Fibroblast of gingiva (primary cell): ENCODE measurements at places on chromosomes 3 and 15.

GRCh38 chr3:155101398-155101797 lies 21.3 kb downstream of the MME start:
- peak; percentile 92 for DNase-seq

GRCh38 chr3:120198305-120198878 lies 86.6 kb downstream of the GPR156 start:
- peak; percentile 16 for DNase-seq

- DNase-seq = peak; percentile 62
Observed at GRCh38 chr3:179196098-179196497, 47.9 kb downstream of the PIK3CA start.

DNA sequence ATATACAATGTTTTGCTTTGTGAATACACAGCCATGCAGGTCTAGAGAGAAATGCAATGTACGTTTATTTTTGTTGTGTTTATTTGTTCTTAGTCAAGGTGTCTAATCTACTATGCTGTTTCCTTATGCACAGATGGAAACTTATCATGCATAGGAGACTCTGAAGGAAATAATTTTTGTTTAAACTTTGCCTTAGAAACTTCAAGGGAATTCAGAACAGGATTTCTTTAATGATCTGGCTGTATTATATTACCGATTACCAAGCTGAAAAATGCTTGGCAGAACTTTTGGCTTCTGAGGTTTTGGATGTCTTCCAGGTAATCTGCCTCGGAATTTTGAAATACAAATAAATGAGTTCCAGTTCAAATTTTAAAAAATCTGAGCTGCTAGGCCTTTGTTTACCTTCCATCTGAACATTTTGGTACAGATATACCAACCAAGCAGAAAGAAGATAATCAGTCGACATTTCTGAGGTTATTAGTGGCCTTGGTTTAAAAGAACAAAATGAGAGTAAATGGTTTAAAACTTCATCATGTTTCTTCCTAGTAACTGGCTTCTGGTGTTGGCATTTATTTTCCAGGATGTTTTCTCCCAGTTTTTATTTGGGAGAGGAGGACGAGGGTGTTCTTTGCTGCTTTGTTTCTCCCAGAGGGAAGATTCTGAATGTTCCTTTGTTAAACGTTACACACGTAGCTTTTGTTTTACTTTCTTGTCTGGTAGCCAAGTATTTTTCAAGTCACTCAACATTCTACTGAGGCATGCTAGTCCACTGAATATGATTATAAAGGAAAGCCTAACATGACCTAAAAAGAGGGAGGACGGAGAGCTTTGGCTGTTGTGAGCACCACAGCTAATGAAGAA lies 421.8 kb upstream of the TBL1XR1 start:
- peak; percentile 94 for DNase-seq

- no peak for DNase-seq
Observed at GRCh38 chr3:177286034-177286433, 88.8 kb upstream of the TBL1XR1 start.

DNA sequence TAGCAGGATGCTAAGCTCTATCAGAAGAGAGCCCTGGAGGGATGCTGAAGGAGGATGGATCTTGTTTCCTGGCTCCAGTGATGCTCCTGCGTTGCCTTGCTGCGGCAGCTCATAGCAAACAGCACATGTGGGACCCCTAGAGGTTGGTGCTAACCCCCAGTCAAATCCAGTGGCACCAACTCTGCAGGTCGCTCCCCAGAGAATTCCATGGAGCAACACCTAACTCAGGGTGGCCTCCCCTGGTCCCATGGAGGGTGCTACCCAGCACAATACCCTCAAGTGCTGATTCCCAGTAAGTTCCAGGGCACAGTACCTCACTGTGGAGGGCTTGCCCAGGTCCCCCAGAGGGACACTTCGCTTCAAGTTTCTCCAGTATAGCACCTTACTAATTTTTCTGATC lies 231.2 kb downstream of the NEK10 start:
- DNase-seq = no peak

GRCh38 chr15:77160562-77161478 lies 89.9 kb upstream of the TSPAN3 start:
- DNase-seq = no peak

DNA sequence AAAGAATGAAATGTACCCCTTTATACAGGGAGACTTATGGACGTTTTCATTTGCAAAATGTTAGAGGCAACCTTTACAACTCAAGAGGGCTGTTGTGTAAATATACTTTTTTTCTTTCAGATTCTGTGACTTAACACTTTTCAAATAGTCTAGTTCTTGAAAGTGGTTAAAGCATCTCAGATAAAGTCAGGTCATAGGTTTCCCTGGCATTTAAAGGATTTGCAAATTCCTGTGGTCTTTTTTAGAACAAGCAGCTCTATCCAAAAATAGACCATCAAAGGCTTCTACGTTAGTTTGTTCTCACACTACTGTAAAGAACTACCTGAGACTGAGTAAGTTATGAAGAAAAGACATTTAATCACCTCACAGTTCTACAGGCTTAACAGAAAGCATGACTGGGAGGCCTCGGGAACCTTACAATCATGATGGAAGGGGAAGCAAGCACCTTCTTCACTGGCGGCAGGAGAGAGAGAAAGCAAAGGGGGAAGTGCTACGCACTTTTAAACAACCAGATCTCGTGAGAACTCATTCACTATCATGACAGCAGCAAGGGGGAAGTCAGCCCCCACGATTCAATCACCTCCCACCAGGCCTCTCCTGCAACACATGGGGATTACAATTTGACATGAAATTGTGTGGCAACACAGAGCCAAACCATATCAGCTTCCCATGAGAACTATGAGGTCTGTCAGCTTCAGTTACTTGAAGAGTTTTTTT lies 23.3 kb upstream of the GABRR3 start:
- DNase-seq = no peak

DNA sequence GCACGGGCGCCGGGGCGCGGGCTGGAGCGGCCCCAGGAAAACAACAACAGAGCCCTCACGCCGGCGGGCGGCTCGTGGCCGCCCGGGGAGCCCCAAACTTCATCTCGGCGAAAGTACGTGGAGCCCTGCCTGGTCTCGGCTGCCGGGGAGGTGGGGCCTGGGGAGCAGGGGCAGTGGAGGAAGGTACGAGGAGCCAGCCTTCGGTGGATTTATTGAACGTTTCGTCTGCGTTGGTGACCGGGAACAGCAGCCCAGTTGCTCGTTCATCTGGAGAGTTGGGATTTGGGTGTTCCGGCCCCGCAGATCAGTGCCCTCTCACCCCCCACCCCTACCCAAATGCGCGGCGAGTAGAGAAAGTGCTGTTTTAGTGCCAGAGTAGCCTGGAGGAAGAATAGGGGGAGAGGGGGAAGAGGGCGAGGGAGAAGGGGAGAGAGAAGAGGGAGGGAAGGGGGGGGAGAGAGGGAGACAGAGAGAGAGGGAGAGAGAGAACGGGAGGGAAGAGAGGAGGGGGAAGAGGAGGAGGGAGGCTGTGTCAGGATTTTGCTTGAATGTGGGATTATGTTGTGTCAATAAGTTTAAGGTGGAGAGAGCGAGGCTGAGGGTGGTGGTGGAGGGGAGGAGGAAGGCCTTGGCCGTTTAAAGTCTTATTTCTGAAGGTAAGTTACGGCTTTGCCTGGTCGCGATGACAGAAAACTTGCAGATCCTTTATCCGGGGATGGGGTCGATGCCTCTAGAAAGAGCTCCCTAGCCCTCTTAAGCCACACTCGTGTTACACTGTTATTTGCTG lies 970 bp downstream of the BBX start:
- DNase-seq = peak; percentile 75

DNA sequence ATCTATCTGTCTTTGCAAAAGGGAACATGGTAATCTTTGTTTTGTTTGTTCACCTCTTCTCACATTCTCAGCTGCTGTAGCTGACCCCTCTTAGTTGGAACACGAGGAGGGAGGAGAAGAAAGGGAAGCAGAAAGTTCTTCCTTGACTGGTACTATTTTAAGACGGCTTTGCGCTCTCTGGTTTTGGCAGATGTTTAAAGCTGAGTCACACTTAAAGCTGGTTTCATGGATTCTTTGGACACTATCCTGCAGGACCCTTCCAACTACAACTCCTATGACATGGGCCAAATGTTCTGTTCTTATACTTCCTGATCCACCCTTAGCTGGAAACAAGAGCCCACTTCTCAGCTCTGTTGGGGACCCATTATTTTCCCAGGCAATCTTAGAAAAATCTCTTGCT lies 40.6 kb upstream of the FXR1 start:
- peak; percentile 39 for DNase-seq

- no peak for DNase-seq
Observed at GRCh38 chr3:9553948-9554513, 409 bp upstream of the LHFPL4 start.

DNA sequence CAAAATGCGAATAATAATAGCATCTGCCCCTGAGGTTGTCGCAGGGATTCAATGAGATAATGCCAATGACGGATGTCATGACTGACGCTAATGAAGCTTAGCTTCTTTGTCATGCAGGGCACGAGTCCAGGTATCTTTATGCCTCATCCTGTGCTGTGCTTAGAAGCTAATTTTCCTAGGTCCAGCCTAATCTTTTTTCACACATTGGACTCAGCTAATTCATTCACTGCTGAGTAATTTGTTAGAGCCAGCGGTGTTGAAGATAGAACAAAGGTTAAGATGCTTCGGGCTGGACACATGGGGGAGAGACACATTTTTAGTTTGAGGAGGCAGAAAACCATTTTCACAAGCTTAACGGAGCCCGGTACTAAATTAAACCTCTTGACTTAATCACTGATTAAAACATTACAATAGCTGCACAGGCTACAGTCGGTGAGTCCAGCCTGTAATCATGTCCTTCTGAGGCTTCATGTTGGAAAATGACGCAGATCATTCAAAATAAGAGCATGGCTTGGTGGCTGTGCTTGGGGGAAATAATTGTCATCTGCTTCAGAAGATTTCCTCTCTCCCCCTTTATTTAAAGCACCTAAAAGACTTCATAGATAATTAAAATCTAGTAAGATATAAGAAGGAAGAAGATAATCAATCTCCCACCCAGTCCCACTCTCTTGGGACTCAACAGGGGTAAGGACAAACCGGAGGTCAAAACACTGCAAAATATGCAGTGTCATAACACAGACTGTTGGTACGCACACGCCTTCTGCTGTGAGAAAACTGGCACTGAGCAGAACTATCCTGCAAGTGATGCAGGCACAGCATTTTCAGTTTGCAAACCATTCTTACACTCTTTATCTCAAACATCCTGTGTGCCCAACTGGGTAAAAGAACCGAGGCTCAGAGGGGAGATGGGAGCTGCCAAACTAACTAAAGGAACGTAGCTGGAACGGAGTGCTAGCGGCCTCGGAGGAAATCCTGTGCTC lies 3.3 kb upstream of the CCDC174 start:
- no peak for DNase-seq

GRCh38 chr3:31439890-31440750 lies 92.6 kb upstream of the STT3B start:
- no peak for DNase-seq

GRCh38 chr3:64109438-64109837 lies 86.1 kb upstream of the PSMD6 start:
- no peak for DNase-seq

DNA sequence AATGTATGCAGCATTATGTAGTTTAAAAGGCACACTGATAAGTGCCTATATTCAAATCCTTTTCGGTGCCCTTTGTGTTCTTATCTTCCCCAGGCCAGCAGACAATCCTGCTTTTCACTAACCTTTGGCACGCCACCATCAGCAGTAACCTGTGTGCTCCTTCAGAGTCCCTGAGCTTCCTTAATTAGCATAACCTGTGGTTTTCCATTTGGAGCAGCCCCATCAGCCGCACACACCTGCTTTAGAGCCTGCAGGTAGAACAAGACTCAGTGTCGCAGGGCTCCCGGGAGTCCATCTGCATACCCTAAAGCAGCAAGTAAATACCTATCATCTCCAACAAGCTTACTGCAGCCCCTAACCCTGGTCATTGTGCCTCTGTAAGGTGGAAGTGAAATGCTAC lies 755.1 kb downstream of the ROBO2 start:
- no peak for DNase-seq

- peak; percentile 65 for DNase-seq
Observed at GRCh38 chr15:75675579-75676404, 28.1 kb downstream of the SNX33 start.

DNA sequence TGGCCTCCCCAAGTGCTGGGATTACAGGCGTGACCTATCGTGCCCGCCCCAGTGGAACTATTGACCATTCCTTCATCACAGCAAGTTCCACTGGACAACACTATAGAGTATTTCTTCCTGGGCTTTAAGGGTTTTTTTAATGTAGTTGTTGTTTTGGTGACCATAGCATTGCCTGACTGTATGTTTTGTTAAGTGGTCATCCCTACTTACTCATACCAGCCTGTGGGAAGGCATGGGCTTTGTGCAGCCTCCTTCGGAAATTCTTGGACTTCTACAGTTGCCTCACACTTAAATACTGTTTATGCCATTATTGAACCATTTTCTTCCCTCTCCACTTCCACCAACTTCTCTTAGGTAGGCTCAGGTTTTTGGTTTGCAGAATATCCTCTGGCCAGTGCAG lies 19.9 kb upstream of the ALPK3 start:
- peak; percentile 45 for DNase-seq

DNA sequence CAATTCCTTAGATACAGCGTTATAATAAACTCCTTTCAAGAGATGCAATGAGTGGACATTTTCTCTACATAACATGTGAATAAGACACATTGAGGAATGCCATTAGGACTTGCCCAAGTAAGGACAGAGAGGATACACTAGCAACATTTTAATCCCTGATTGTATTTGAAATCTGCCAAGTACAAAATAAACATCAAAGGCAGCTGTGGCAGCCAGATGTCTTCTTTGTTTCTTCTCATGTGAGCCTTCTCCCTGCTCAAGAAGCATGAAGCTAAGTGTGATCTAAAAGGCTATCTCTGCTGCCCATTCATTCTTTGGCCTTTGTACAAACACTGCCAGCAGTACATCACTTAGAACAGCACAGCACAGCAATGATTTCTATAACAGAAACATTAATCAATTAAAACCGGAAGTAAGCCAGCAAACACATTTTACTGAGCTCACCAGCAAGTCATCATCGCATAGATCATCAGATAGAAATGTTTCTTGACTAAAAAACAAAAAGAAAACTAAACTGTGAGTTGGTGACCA lies 364.0 kb downstream of the CNTN6 start:
- no peak for DNase-seq

GRCh38 chr3:99568663-99569335 lies 69.6 kb upstream of the COL8A1 start:
- DNase-seq = no peak

DNA sequence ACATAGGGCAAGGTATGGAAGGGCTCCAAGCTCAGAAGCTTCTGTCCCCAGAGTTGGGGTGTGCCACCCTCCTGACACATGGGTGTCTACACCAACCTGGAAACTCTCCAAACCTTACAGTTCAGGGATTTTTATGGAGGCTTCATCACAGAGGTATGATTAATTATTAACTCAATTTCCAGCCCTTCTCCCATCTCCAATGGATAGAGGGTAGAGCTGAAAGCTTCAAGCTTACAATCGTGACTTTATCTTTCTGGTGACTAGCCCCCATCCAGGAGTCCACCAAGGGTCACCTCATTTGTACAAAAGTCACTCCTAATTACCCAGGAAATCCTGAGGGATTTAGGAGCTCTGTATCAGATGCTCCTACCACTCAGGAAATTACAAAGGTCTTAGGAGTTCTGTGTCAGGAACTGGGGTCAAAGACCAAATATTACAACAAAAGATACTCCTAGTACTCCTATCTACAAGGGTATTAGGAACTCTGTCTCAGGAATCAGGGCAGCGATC lies 62.7 kb downstream of the TFDP2 start:
- no peak for DNase-seq
